BJ (cell line): ENCODE measurements at places on chromosomes 16 and 17.
A peak's percentile ranks its signal among the peaks of the same experiment; 100 is the strongest.

- no peak for DNase-seq
Measured at GRCh38 chr16:22762486-22762885, 51.5 kb upstream of the HS3ST2 start.

DNA sequence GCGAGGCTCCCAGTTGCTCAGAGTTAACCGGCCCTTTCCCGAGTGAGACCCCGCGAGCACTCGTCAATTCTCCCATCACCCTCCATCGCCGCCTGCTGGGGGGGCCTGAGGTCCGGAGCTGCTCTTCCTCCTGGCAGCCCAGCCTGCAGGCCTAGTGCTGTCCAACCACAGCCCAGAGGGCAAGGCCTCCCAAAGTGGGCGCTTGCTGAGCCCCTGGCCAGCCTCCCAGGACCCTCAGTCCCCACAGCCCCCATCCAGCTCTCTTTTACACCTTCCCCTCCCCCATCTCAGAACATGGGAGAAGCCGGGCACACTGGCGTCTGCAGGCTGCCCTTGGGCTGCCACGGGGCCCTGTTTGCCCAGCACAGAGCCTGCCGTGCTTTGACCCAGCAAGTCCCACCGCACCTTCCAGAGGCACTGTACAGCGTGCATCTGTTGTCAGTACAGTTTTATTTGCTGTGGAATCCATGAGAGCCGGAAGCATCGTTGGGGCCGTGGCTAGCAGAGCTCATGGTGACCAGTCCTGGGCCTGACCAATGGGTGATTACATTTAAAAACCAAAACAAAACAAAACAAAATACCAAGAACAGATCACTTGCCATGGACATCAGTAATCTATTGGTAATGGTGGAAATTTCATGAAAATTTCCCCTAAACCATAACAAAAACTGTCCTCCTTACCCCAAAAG lies 96.1 kb upstream of the CBX4 start:
- no peak for DNase-seq

- no peak for DNase-seq
Measured at GRCh38 chr17:82920150-82920549, 80.3 kb upstream of the ZNF750 start.

DNA sequence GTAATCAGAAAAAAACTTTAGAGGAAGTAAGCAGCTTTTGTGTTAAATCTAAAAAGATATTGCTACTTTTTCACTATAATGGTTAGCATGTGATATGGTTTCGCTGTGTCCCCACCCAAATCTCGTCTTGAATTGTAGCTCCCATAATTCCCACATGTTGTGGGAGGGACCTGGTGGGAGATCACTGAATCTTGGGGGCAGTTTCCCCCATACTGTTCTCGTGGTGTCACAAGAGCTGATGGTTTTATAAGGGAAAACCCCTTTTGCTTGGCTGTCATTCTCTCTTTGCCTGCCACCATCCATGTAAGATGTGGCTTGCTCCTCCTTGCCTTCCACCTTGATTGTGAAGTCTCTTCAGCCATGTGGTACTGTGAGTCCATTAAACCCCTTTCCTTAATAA lies 117.1 kb downstream of the KCNJ2 start:
- DNase-seq, result no peak

DNA sequence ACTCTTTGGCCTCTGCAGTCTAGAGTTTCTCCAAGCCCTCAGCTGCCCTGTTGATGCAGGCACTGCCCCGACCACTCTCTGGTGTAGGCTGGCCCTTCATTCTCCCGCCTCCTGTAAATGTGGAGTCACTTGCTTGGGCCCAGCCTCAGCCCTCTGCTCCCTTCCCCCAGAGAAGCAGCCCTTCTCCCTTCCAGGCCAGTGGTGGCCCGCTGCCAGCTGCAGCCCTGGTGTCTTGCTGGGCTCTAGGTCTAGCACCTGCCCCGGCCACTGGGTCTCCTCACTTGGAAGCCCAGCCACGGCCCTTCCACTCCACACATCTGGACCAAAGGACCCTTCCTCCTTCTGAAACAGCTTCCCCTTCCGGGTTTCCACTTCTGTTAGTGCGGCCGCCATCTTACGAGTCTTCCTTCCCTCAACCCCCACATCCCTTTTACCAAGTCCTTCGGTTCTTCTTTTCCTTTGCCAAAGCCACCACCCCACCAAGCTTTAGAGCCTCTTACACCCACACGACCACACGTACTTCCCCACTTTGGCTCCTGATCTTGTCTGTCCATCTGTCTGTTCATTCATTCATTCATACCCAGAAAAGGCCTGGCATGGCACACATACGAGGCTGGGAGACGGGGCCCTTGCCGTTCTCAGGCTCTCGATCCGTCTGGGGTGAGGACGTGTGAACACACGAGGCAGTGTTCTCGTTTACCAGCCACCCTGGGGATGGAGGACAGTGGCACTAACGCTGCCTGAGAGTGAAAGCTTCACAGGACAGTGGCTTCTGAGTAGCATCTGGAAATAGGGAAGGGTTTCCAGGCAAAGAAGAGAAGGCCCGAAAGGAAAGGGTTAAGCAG lies 68.0 kb downstream of the ABR start:
- no peak for DNase-seq

DNA sequence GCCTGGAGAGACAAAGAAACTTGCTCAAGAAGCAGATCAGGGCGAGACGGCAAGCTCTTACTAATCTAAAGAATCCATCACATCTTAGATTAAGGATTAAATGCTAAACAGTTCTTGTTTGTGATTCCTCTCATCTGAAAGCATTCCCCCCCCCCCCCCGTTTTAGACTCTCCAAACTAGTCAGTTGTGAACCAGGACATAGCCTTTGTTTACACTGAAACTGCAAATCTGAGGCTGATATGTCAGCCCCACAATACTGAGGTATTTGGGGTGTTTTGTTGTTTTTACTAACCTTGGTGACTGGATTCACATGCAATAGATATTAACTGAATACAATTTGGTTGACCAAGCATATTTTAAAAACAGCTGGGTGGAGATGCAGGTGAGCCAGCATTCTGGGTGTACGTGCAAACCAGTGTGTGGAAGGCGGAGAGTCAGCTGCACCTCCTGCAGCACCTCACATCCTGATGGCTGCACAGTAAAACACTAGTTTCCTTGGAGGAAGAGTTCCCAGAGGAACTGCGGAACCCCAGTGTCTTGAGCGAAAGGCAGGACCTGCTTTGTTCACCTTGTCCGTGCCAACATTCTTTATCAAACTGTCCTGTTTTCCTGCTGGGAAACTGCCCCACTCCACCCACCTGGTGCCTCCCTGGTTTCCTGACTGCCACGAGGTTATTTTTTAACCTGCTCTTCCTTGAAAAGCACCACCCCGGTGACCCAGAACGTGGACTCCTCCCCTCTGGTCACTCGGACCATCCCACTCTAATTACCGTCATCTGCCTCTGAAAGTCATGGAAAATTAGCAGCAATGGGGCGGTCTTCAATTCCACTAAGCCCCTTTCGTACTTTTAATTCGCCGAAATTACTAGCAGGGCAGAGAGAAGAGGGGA lies 1.2 kb upstream of the YPEL2 start:
- no peak for DNase-seq

- DNase-seq, result no peak
Measured at GRCh38 chr17:31068291-31068690, 26.5 kb upstream of the NF1 start.

DNA sequence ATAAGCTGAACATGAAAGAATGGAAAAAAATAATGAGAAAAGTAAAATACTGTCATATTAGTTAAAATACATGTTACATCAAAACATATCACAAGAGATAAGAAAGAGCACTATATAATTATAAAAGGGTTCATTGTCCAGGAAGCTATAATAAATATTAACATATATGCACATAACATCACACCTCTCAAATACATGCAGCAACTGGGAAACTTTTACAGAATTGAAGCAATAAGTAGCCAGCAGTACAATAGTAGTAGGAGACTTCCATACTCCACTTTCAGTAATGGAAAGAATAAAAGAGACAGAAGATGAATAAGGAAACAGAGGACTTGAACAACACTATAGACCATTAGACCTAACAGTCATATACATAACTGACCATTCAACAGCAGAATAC lies 90.4 kb downstream of the AHSP start:
- DNase-seq, result no peak

DNA sequence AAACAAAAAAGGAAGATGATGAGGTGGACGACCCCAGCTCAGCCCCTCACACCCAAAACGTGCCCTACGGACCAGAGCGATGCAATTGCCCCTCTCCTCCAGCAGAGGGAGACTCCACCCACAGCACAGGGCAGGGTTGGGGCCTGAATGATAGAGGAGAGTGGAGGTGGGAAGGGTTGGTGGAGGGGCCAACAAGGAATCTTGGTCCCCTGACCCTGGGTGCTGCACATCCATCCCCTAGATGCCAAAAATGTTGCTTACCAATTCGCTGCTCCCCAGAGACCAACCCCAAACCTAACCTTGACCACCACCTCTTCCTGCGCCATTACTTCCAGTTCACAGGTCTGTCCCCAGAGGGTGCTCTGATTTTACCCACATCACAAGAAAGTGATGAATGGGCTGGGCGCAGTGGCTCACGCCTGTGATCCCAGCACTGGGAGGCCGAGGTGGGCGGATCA lies 12.9 kb downstream of the P2RX5 start:
- no peak for DNase-seq

DNA sequence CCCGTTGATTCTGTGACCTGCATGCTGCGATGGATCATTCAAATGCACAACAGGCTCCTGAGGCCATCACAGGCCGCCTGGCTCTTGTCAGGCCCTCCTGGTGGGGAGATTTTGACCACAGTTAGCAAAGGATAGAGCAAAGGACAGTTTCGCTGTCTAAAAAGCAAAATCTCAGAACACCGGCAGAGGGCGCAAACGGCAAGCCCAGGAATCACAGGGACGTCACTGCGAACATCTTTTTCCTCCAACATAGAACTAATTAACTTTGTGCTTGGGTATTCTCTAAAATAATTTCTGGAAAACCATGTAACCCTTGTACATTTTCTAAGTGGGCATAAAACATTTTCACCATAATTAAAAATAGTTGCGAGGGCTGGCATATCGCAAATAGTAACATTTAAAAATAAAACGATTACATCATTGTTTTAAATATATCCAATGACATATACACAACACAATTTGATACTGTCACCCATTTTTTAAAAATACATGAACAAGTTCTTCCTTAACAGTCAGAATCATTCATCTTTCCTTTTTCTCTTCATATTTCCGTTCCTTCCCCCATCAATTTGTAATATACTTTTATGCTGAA lies 19.7 kb upstream of the SLC47A1 start:
- no peak for DNase-seq

GRCh38 chr16:23826528-23827045 lies 9.2 kb upstream of the PRKCB start:
- DNase-seq, result no peak

GRCh38 chr17:61927208-61928100 lies at the start of gene INTS2:
Gene INTS2, minus strand, starts transcription at chr17:61927982. Its CDS starts 1,338 bp downstream, at chr17:61926644.
- peak; percentile 66 for DNase-seq

- DNase-seq, result no peak
Measured at GRCh38 chr16:69111876-69112230, 6.4 kb downstream of the HAS3 start.

DNA sequence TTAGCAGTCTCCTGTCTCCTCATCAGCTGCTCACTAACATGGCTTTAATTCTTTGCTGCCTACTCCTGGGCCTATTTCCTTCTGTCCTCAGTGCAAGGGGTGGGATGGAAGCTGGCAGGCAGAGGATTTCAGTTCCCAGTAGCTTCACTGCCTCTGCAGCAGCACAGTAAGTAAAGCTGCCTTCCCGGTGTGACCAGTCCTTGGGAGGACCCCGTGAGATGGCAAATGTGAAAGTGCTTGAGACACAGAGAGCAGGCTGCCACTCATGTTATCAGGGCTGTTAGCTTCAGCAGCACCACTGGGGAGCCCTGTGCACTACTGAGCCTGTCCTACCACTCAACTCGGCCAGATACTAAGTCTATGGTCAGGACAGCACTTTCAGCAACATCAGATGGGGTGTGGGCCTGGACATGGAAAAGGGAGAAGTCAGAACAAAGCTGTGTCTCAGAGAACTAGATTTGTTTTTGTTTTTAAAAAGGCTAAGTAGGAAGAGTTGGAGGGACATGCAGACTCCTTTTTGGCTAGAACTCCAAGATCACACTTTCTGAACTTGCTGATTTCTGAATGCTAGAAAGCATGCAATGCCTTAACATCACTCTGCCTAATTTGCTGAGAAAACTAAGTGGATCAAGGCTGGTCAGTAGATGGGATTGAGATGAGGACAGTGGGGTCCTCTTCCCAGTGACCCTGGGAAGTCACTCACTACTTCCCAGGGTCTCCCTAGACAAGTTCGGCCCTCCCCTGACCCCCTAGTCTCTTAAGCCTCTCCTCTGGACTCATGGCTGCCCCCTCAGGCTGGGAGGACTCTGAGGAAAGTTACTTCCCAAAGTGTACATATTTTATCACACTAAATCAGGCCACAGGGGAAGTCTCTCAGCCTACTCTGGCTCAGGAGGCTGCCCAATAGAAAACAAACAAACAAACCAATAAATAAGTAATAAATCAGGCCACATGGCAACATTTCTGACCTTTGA lies 1.1 kb downstream of the ACSF2 start:
- no peak for DNase-seq

DNA sequence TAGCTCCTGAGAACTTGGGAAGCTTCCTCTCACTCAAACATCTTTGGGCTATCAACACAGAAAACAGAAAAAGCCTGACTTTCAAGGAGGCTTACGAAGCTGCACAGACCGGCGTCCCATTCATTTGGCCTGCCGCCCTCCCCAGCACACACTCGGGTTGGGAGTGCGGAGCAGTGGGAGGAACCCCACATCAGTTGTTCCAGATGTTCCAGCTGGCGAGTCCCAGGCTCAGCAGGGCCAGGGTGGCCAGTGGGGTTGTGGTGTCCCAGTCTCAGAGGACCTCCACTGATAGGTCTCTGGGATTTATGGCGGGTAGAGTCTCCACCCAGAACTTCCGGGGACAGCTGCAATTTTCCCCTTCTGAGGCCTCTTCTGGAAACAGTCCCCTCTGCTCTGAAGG lies 43.1 kb upstream of the DLX4 start:
- DNase-seq, result no peak

- DNase-seq, result no peak
Measured at GRCh38 chr16:53094013-53094630, 39.3 kb downstream of the CHD9 start.

DNA sequence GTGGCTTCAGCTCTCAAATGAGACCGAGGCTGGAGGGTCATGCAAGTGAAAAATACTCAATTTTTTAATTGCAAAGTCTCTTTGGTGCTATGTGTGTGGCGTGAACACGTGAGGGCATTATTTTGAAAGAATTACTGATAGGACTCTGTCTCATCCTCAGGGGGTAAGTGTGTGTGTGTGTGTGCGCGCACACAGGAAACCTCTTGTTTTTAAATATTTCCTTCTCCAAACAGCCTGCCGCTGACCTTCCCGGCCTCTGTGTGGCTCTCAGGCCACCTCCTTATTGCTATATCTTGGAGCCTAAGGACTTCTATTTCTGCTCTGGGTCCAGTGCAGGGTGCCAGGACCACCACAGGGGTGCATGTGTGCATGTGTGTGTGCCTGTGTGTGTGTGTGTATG lies 99.7 kb downstream of the CMIP start:
- no peak for DNase-seq

GRCh38 chr17:78111016-78111726 lies 17.4 kb downstream of the TMC6 start:
- DNase-seq, result no peak

GRCh38 chr17:67160791-67161190 lies 84.2 kb downstream of the HELZ start:
- no peak for DNase-seq
